Activated T-helper 2 cell treated with anti-CD3 and anti-CD28 coated beads, Interferon-gamma antibody, Interleukin-2, Interleukin-4, amounts not matched to agents 10 μg/mL and 5 μg/mL and 100 μg/mL, durations not matched to agents 14 hours and 24 hours and 36 hours (primary cell): ENCODE measurements at places on chromosomes 16 and 17. TPM values are rescaled to one million over a fixed set of nuclear protein-coding genes. Genes with fewer than 3 reads are reported as not detected.

The LGALS9 gene
- total RNA-seq = 35.1 and 35.8 TPM in 2 replicates

GRCh38 chr16:16162591-16162990, 60.7 kb downstream of the ABCC6 start:
- no peak overlapping the region for H3K4me3 ChIP-seq
- H3K36me3 ChIP-seq = no peaks in the 10 kb centered on the region
- DNase-seq = no peak

- peaks cover 20% of the 10 kb centered on the region for H3K4me1 ChIP-seq
- no peak for DNase-seq
- no peak overlapping the region for H3K4me3 ChIP-seq
- H3K27ac ChIP-seq = no peak overlapping the region
- no peaks in the 10 kb centered on the region for H3K27me3 ChIP-seq
These were observed 14.0 kb downstream of the PLLP start for GRCh38 chr16:57270221-57271062.

DNA sequence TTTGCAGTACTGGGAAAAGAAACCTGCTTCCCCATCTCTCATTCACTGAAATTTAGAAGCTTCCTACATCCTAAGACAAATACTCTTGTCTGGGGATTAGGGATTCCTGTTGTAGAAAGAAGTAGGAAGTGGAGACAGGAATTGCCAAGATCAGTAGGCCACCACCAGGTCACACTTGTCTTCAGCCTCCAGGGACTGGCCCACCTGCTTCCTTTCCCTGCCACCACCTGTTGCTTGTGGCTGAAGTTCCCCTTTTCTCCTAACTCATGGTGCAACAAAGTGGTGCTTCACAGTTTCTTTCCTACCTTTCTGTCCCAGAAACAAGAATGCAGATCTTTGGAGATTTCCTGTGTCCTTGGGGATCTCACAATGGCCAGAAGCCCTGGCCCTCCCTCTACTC, 82.4 kb downstream of the WNT3 start:
- no peak overlapping the region for H3K4me3 ChIP-seq
- no peaks in the 10 kb centered on the region for H3K27me3 ChIP-seq
- no peak overlapping the region for H3K27ac ChIP-seq
- no peak for DNase-seq
- H3K36me3 ChIP-seq = peaks cover 16% of the 10 kb centered on the region

- no peaks in the 10 kb centered on the region for H3K27me3 ChIP-seq
- H3K27ac ChIP-seq = no peak overlapping the region
- H3K36me3 ChIP-seq = no peaks in the 10 kb centered on the region
- DNase-seq = no peak
- H3K4me1 ChIP-seq = peaks cover 2% of the 10 kb centered on the region
These were observed 158.6 kb downstream of the PMP22 start for GRCh38 chr17:15106540-15106939.
